CD4-positive, alpha-beta T cell treated with Interleukin-2 at 100 ng/mL for 4 hours (primary cell): ENCODE measurements at places on chromosomes 3 and 15.

- no peak for DNase-seq
Observed at GRCh38 chr15:64490598-64491259, 30.4 kb downstream of the ZNF609 start.

GRCh38 chr3:30864836-30865235, 29.6 kb downstream of the GADL1 start:
- no peak for DNase-seq

DNA sequence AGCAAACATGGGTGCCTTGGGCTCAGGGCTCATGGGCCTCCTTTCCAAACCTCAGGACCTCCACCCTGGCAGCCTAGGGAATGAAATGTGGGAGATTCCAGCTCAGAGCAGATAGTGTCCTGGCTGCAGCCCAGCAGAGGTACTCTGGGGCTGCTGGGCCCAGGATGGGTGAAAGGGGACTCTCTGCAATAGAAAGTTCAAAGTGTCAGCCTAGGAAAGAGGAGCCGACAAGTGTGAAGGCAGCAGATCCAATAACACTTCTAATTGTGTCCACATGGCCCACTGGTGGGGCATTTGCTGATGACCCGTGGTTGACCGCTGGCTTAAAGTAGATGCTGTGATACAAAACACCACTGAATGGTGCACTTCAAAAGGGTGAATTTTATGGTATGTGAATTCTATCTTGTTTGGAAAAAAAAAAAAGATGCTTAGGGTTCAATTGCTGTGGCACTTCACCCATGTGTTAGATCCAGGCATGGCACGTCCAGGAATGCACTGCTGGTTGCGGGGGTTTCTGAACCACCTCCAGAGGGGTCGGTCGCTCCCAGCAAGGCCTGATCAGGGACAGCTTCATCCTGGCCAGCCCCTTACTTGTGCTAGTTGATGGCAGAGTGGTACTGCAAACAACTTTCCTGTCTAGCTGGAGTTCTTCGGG, 20.9 kb downstream of the AMOTL2 start:
- no peak for DNase-seq

DNA sequence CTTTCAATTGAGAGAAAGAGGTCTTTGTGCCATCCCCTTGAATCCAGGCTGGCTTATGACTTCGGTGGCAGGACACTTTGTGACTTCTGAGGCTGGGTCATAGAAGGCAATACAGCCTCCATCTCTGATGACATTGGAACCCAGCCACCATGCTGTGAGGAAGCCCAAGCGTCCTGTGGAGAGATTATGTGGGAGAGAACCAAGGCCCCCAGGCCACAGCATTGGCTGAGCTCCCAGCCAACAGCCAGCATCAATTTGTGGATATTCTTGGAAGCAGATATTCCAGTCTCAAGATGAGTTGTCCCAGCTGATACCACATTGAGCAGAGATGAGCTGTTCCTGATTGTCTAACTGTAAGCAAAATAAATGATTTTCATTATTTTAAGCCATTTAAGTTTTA, 12.7 kb upstream of the XIRP1 start:
- DNase-seq = no peak

DNA sequence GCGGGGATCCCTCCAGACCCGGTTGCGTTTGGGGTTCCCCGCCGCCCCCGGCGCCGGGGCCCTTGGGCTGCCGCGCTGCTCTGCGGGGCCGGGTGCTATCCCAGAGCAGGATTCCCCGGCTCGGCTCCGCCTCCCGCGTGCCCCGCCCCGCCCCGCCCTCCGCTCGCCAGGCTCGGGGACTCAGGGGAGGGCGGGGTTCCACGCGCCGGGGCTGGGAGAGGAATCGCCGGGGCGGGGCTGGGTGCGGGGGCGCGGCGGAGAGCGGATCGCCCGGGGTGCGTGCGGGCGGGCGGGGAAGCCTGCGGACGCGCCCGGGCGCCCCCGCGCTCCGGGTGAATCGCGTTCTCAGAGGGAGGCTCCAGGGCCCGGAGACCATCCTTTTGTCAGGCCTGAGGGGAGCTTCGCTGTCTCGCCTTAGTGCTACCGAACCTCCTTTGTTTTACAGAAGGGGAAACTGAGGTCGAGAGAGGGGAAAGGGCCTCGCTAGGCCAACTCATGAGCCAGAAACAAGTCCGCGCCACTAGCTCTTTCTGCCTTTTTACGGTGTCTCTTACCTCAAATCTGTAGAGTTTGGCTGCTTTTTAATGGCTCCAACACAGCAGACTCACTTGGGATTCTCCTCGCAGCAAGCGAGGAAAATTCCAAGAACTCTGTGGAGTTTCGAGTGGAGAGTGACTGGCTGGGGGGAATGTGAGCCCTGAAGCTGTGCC, at the start of gene TMEM158:
Gene TMEM158 (minus strand): TSS at position 82 of the 710 bp plus-strand sequence. CDS start 260 bp downstream, outside the sequence.
- DNase-seq = peak; percentile 59

GRCh38 chr15:71627604-71628003, 182.8 kb upstream of the NR2E3 start:
- no peak for DNase-seq

- DNase-seq = no peak
Observed at GRCh38 chr3:4495294-4496086, 2.3 kb downstream of the ITPR1 start.

DNA sequence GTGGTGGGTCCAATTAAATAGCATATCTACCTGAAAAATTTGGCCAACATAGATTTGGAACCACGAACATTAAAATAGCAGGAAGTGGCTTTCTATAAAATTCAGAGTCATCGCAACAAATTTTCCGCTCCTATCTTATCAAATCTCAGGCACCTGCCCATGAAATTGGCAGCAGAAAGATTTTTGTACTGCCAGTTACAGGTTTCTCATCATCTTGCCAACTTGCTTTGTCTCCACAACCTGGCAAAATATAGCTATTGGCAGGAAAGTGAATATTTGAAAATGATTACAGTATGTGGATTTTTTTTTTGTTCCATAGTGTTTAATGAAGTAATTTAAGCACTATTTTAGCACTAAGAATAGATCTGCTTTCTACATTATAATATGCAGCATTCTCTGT, 161.6 kb upstream of the LRRC3B start:
- DNase-seq = no peak

GRCh38 chr3:32420126-32421038, 28.7 kb downstream of the CMTM7 start:
- DNase-seq = peak; percentile 39

- DNase-seq = no peak
Observed at GRCh38 chr3:30006111-30006510, 600.3 kb upstream of the TGFBR2 start.

DNA sequence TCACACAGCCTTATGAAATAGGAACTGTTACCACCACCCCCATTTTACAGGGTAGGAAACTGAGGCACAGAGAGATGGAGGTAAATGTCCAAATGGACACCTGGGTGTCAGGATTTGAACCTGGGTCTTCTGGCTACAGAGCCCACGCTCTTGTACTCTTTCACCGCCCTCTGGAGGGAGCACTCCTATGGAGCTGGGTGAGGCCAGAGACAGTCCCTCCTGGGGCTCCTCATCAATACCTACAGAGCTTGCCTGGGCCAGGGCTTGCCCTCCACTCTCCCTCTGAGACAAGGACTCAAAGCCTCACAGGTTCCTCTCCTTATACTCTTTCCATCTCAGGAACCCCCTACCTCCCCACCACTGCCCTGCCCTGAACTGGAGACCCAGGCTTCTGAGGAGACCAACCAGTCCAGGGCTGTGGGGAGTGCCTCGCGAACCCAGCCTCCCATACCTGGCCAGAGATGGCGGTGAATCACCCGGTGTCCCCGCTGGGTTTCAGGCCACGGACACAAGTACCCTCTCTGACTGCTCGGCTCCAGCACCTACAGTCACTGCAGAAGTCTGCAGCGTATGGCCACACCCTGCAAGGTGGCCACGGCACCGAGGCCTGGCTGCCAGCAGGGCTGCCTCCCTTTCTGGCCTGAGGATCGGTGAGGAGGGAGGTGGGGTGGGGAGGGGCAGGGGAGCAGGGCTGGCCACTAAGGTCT, 22.1 kb upstream of the ATP2B2 start:
- DNase-seq = no peak

- DNase-seq = no peak
Observed at GRCh38 chr3:38645076-38645475, 4.4 kb downstream of the SCN5A start.

DNA sequence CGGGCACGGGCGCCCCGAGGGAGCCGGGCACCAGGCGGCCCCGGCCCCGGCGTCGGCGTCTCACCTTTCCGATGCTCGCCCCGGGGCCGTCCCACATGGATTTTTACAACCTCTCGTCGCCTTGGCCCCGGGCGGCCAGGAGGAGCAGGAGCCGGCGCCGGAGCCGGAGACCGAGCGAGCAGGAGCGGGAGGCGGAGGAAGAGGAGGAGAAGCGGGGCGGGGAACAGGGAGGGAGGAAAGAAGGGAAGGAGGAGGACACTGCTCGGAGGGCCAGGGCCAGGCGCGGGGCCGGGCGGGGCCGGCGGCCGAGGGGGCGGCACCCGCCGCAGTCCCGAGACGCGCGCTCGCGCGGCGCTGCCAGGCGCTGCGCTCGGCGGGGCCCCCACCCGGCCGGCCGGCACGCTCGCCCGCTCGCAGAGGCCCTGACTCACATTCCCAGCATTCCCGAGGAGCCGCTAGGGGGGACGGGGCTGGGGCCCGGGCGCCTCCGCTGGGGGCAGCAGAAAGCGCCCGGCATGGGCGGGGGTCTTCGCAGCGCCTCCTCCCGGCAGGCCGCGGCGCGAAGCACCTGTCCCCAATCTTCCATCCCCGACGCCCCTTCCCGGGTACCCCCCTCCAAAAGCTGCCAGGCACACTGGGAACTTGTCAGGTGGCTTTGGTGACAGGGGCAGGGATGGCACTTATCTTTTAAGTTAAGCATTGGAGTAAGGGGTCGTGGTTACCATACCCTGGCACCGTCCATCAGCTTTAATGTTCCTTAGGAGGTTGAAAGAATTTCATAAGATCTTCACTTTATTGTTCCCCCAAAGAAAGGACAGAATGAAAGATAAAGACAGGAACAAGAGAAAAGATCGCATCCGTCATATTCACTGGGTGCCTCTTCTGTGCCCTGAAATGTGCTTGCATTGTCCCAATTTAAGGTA, at the start of gene ERC2:
Gene ERC2 (minus strand): TSS at position 284 of the 923 bp plus-strand sequence.
- no peak for DNase-seq

GRCh38 chr3:10631224-10631623, 125.8 kb upstream of the ATP2B2 start:
- no peak for DNase-seq

GRCh38 chr3:126353694-126354321, 3.4 kb downstream of the KLF15 start:
- no peak for DNase-seq

GRCh38 chr15:98083203-98083910, 122.9 kb downstream of the ARRDC4 start:
- no peak for DNase-seq

GRCh38 chr15:30650012-30650929, 24.3 kb downstream of the ARHGAP11B start:
- no peak for DNase-seq

DNA sequence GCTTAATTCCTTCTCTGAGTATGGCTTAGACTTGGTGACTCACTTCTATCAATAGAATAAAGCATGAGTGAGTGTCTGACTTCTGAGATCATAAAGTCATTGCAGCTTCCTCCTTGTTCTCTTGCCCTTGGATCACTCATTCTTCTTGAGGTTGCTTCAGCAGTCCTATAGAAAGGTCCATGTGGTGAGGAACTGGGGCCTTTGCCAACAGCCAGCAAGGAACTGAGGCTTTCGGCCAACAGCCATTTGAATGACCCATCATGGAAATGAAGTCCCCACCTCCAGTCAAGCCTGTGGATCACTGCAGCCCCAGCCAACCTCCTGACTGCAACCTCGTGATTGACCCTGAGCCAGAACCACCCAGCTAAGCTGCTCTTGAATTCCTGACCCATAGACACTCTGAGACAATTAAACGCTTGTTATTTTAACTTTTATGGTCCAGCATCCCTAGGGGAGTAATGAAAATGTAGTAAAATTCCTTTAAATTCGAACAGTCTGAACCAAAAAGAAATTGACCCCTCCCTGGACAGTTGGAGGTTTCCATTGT, 84.5 kb downstream of the WDR76 start:
- no peak for DNase-seq

DNA sequence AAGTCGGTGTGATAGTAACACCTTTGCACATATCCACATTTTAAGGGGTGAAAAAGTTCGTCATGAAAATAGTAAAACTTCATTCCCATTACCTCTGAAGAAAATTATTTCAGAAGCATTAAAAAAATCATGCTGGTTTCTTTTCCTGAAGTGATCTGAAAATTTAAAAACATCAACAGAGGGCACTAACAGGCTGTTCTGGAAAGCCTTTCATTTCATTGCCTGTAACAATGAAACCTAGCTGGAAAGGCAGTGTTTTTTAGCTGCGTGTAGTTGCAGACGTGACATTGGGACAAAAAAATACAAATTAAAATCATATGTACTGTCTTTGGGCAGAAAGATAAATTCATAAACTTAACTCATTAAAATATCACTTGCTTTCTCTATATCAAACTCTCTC, 993.8 kb downstream of the GBE1 start:
- DNase-seq = no peak

GRCh38 chr3:194364652-194365434, 4.7 kb downstream of the LRRC15 start:
- no peak for DNase-seq

DNA sequence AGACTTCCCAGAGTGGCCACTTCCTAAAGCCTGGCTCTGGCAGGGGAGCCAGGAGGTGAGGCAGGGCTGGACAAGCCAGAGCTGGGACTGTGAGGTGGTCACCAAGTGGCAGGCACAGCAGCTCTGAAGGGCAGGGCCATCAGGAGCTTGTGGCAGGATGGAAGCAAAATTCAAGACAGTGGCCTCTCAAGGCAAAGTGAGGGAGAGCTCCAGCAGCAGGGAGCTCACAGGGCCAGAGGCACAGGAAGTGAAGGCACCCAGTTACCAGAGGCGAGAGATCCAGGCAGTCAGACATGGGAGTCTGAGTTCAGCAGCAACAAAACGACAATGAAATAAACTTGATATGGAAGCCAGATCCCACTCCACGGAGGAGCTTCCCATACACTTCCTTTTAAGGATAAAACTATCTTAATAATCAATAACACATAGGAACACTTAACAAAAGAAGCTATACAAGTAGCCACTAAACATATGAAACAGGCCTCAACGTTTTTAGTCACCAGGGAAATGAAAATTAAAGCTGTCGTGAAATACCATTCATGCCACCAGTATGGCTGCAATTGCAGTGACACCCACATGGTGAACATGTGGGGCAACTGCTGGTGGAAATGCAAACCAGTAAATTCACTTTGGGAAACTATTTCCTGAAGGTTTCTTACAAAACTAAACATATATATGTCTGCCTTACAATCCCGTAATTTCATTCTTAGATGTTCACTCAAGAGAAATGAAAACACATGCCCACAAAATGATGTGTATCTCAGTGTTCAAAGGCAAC, 35.4 kb upstream of the TMEM158 start:
- no peak for DNase-seq

DNA sequence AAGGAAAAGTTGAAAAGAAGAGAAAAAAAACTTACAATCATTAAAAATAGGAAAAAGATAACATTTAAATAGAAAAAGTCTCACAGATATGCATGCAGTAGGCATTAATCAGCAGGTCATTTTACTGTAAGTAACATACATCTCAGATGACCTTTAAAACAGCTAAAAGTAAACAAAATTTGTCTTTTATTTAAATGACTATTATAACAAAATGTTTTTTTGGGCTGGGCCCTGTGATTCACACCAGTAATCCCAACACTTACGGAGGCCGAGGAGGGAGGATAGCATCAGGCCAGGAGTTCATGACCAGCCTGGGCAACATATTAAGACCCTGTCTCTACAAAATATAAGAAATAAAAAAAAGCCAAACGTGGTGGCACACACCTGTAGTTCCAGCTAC, 14.7 kb downstream of the IQGAP1 start:
- no peak for DNase-seq
